AG04449 (cell line): ENCODE measurements at places on chromosomes 2 and 18.

GRCh38 chr2:108614659-108615058 lies 80.4 kb downstream of the LIMS1 start:
- no peak for DNase-seq

- peak; percentile 28 for DNase-seq
These were observed 59.4 kb downstream of the RNF152 start for GRCh38 chr18:61833387-61833786.

DNA sequence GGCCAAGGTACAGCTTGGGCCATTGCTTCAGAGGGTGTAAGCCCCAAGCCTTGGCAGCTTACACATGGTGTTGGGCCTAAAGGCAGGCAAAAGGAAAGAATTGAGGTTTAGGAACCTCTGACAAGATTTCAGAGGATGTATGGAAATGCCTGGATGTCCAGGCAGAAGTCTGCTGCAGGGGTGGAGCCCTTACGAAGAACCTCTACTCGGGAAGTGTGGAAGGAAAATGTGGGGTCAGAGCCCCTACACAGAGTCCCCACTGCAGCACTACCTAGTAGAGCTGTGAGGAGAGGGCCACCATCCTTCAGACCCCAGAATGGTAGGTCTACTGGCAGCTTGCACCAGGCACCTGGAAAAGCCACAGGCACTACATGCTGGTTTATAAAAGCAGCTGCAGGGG lies 124.2 kb downstream of the RPIA start:
- DNase-seq = no peak

- no peak for DNase-seq
These were observed 31.0 kb upstream of the ZEB2 start for GRCh38 chr2:144550911-144551310.

DNA sequence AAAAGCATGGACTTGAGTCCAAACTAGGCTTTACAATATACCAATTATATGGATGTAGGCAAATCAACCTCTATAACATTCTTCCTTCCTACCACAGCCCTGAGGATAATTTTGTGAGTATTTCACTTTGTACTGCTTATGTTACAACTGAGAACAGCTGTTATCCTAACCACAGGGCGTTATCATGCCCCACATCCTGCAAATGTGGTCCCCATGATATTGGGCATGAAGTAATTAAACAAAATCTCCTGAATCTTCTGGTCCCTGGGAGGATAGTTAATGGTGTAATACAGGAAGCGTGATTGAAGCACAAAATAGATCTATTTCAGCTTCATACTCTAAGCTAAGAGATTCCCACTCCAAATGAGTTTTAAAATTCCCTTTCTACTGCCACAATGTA lies 223.6 kb downstream of the CDH20 start:
- no peak for DNase-seq

- no peak for DNase-seq
These were observed 301.2 kb downstream of the NCKAP5 start for GRCh38 chr2:133266926-133267590.

DNA sequence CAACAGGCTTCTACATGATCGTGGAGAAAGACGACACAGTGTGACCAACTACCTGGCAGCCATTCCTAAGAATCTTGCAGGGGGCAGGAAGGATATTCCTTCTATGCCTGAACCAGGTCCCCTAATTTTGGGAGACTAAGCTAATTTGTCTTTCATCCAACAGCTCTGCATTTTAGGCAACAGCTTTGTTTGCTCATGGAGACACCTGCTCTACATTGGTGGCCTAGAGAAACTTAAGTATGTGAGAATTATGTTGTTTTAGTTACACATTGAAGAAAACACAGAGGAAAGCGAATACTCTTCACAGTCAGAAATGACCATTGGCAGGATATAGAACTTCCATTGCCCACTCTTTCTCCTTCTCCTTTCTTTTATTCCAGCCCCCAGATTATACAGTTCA lies 75.2 kb downstream of the ASXL3 start:
- no peak for DNase-seq

GRCh38 chr2:134218414-134218813 lies 35.5 kb upstream of the MGAT5 start:
- DNase-seq = no peak

DNA sequence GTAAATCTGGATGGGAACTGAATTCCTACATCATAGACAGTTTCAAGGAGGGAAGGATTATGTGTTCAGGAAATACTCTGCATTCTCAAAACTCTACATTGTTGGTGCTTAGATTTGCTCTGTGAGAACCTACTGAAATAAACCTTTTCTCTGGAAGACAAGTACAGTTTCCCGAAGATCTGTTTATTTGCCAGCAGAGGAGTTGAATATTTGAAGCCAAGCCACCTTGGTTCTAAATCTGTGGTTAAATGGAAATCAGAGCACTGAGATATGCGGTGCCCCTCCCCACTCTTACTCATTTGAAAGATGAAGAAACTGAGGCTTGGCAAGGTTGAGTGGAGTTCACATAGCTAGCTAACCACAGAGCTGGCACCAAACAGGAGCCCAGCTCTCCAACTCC lies 146.3 kb upstream of the CTAGE1 start:
- DNase-seq = no peak

- no peak for DNase-seq
These were observed 34.0 kb upstream of the ERMN start for GRCh38 chr2:157359628-157360027.

DNA sequence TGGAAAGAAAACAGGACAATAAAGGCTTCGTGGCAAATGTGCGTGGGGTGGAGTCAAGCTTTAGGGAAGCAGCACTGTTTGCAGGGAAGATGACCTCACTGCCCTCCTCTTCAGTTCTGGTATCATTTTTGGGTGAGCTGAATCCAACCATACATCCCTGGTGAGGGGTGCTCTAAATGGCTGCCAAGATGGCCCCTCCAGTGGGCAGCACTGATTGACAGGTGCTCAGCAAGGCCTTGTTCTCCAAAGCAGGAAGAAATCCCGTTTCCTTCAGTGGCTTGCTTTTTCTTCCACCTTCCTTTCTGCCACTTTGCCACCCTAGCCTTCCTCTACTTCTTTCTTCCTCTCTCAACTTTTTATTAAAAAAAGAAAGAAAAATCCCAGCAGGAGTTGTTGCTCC lies 132.8 kb upstream of the SP5 start:
- no peak for DNase-seq

DNA sequence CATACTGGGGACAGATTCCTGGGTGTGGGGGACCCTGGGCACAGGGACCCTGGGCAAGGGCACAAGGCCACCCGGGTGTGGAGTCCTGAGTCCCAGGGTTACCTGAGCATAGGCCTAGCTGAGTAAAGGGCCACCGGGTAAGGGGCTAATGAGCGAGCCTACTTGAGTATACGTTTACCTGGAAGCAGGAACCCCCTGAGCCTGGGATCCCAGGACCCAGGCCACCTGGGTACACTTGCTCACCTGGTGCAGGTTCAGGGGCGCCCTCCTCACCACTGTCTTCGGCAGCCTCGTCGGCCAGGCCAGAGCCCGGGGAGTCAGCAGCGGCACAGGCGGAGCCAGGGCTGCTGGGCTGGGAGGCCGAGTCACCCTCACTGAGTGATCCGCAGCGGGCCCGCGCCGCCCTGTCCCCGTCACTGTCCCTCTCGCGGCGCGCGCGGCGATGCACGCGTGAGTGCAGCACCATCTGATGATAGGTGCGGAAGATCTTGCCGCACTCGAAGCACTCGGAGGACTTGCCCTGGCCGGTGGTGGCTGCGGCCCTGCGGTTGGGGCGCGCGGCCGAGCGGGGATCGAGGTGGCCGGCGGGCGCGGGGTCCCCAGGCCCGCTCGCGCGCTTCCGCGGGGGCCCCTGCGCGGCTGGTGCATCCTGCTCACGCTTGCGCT lies 53.9 kb downstream of the ZNF516 start:
- no peak for DNase-seq

DNA sequence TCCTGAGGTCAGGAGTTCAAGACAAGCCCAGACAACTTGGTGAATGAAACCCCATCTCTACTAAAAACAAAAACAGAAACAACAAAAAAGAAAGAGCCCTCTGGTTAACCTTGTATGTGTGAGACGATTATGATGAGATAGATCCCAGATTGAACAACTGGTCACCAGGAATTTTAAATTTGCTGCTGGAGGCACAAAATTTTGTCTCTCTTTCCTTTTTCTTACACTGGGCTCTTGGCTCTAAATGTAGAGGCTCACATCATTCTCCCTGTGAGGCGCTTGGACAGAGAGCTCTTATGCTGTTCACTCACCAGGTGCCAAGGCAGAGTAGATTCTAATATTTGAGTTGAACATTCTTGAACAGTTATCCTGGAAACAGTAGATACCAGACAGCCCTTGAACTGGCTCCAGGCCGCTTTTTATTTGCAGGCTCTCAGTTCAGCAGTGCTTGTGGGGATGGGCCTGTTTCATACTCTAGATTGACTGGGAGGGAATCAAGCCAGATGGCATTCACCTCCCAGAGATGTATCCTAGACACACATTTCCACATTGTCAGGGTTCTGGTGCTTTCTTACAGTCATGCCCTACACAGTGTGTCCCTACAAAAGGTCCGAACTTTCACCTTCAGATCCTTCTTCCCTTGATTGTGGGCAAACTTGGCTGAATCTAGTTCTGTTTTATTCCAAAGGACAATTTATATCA lies 1159.6 kb downstream of the RPIA start:
- DNase-seq = no peak

DNA sequence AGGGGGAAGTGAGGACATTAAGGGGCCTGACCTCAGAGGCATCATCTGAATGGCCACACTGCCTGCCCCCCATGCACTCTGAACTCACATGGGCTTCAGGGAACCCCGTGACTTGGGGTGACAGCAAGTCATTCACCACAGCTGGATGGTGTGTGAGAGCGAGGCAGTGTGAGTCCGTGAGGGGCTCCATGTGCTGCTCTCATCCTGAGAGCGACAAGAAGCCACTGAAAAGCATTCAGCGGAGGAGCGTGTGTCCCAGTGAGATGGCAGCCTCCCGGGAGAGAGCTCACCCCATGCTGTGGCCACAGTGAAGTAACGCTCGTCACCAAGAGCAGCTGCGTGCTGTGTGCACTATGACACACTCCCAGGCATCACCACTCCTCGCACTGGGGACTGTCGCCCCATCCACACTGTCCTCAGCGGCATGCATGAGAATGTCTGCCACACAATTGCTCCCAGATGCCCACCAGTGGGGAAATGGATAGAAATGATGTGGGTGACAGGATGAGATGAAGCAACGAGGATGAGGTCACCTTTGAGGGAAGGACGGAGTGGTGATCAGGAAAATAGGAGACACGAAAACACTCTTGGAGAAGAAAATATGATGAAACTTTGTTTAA lies 213.0 kb upstream of the RAB6C start:
- DNase-seq = no peak

DNA sequence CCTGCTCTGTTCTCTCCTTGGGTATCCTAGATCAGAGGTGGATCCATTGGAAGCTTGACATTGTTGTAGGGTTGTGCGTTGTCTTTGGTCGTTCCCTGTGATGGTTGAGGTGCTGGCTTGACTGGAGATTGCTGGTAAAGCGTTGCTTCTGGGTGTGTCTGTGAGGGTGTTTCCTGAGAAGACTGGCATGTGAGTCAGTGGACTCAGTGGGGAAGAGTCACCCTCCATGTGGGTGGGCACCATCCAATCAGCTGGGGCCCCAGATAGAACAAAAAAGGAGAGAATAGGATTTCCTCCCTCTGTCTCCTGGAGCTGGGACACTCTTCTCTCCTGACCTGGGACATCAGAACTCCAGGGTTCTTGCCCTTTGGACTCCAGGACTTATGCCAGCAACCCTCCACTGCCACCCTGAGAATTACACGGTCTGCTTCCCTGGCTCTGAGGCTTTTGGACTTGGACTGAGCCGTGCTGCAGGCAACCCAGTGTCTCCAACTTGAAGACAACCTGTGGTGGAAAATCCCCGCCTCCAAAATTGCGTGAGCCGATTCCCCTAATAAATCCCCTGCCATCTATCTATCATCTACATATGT lies 14.8 kb upstream of the REEP1 start:
- DNase-seq = no peak

DNA sequence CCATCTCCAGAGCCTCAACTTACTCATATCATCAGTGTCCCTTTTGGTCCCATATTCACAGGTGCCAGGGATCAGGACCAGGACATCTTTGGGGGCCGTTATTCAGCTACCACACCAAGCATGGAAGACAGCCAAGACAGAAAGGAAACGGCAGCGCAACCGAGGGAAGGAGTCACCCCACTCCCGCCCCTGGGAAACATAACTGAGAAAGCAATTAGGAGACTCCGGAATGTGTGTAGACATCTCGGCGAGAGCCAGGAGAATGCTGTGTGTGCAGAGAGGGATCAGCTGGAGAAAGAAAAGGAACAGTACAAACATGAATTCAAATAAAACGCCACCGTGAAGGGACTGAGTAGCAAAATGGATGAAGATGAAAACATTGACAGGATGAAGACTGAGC lies 13.4 kb upstream of the BOK start:
- peak; percentile 46 for DNase-seq

DNA sequence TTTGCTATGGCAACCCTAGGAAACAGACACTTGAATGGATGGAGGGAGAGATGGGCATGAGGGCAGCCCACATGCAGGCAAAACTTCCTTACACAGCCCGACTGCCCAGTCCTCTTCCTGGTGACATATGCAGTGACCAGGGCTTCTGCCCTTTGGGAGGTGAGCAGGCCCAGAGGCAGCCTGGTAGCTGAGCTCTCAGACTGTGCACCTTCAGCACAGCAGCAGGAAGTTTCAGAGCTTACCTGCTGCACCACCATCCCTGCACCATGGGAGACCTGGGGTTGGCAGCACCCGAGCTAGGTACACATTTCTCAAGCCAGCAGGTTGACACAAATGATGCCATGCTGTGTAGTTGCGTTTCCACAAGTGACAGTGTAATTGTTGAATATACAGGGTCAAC lies 97.6 kb upstream of the LMAN1 start:
- DNase-seq = no peak
